ENCODE measurements at places on chromosomes 12 and 14.
A peak's percentile ranks its signal among the peaks of the same experiment; 100 is the strongest.

GRCh38 chr14:96191841-96192462 lies 12.7 kb upstream of the BDKRB2 start:
- DNase-seq = no peak

DNA sequence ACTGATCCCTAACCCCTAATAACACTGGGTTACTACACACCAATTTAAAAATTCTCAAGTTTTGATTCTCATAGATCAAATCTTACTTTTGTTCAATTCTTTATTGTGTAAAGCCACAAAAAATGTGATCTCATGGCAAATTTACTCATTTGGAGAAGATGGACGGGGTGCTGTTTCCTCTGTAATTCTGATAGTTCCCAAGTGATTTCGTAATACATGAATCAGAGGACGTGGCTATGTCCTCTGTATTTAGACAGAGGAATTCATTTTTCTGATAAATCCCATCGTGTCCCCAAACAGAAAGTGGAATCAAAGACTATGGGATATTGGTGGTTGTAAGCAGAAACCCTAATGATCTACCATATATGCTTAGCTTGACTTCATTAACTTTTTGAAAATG lies 76.6 kb upstream of the GNG2 start:
- DNase-seq = no peak

GRCh38 chr12:52659395-52659794 lies 7.4 kb upstream of the KRT2 start:
- no peak for DNase-seq

DNA sequence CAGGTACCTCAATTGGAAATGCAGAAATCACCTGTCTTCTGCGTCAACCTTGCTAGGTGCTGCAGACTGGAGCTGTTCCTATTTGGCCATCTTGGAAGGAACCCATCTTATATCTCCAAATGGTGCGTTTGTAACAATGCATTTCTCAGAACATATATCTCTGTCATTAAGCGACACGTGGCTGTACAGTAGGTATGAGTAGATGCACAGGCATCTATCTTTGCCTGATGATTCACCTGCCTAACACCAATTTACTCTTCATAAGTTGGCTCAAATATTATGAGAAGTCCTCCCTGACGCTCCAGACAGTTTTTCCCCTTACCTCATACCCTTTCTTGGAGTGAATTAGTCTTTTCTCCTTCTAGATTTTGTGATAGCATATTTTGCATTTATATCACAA lies 44.2 kb downstream of the GPR137C start:
- no peak for DNase-seq

DNA sequence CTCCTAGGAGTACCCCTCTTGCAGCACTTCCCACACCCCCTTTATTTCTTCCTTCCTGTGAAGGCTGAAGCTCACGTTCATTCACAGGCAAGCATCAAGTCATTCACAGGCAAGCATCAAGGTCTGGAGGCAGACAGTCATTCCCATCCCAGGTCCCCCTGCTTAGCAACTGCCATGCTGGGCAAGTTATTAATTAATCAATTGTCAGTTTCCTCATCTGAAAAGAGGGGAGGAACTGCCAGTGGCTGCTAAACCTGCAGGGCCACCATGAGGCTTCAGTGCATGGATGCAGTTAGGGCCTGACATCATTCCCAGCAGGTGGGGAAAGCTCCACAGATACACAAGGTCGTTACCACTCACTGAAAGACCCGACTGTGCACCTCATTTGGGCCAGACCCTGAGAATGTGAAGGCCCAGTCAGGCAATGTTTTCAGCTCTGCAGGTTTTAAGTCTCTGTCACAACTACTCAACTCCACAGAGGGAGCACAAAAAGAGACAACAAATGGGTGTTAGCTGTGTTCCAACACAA lies 85.0 kb upstream of the GPR68 start:
- no peak for DNase-seq

DNA sequence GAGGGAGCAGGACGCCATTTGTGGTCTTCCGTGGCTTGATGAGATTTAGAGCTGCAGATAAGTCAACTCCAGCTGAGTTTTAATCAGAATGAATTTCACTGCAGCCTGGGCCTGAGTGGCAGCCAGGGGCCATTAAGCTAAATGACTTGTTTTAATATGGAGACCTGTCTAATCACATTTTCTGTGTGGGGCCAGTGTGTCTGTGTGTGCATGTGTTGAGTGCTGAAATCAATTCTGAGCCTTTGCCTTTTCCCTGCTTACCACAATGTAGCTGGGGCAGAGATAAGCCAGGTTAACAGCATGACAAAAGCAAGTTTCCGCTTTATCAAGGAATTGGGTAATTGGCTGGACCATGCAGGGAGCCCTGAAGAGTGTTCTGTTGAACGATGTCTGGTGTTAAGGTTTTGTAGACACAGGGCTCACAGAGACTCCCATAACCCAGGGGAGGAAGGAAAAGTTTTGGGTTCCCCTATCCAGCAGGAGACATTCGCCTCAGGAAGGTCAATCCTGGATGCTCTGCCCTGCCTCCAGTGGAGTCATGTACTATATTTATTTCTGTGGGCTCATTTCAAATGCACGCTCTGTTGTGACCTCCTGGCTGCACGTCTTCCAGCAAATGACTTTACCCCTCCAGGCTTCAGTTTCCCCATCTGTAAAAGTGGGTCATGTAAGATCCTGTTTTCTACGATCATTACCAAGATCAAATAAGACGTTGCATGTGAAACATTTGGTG lies 24.2 kb downstream of the RPH3A start:
- no peak for DNase-seq

DNA sequence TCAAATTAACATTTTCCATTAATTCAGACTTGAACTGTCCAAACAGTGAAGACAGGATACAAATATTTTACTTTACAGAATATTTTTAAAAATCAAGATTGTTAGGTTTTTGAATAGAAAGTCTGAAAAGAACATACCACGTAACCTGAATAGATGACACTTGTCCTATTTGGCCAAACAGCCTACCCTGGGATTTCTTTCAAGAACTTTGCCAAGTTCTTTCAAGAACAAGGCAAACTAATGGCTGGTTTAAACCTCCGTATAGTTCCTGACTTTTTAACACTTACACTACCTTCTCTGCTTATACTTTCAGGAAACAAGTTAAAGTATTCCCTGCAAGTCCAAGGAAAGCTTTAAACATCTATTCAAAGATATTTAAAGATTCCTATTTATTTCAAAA lies 35.0 kb downstream of the MAP4K5 start:
- no peak for DNase-seq

GRCh38 chr12:128133321-128134073 lies 133.5 kb upstream of the TMEM132C start:
- no peak for DNase-seq

GRCh38 chr12:49529414-49529813 lies 9.4 kb upstream of the KCNH3 start:
- DNase-seq = no peak

- no peak for DNase-seq
These were observed 7.8 kb downstream of the NIN start for GRCh38 chr14:50823051-50823761.

- no peak for DNase-seq
These were observed 14.6 kb downstream of the SLC38A4 start for GRCh38 chr12:46811185-46811584.

- no peak for DNase-seq
These were observed 29.1 kb upstream of the COX6A1 start for GRCh38 chr12:120408771-120409170.

DNA sequence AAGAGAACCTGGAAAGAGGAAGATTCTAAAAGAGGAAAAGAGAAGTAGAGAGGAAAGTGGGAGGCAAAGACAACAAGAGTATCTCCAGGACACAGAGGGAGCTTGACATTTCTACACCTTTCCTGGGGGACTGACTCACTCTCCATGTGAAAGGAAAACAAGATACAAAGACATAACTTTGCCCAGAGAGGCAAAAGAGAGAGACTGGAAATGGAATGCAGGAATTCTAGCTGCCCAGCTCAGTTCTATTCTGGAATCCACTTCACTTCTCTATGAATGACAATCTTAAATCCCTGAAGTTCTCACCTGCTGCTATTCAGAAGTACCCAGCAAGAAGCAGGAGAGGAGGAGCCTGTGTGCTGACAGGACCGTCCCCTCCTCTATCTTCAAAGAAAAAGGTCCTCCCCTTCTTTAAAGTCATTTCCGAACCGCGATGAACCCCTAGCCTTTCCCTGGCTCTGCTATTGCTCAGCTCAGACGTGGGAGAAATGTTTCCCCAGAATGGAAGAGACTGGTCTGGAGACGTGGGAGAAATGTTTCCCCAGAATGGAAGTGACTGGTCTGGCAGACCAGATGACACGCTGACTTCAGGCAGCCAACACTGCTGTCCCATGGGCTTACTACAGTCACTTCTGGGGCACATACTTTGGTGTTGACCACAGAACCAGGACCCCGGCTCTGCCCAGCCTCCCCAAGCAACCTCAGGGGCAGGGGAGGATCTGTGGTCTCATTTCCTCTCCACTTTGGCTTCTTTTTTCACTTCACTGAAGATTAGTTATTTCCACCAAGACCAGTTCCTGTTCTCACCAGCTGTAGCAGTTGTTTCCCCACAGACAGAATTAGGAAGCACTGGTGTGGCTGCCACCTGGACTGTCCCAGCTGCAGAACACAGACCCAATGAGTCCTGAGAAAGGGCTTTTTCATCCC lies 8.3 kb downstream of the FMNL3 start:
- DNase-seq = no peak

- no peak for DNase-seq
These were observed 217.4 kb upstream of the DIO2 start for GRCh38 chr14:80428671-80429070.

DNA sequence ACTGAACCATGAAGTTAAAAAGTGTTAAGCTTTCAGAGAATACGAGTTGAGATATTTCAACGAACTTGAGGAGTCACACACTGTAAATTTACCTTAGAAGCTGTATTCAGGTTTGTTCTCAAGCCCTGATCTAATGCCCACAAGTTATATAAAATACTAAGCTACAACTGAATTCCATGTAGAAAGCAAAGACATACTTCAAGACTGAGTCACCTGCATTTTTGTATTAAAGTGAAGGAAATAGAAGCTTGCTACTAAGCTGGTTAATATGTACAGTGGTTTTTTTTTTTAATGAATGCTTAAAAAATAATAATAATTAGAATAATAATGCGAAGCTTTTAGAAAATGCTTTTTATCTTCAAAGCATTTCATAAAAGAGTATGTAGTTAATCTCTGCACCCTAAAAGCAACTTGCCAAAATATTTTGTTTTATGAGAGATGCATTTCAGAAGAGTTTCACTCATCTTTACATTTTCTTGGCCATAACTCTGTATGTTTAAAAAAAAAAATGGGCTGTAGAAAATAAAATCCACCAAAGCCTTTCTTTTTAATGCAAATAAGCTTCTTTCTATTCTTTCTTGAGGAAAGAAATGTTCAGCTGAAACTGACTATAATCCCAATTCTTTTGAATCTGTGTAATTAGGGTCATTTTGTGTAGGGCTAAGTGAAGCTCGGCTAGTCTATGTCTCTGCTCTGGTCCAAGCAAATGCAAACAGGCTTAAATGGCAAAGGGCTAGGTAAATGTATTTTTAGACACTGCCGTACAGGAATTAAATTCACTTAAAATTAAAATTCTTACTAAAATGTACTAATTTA lies 1047.5 kb upstream of the FLRT2 start:
- DNase-seq = no peak

DNA sequence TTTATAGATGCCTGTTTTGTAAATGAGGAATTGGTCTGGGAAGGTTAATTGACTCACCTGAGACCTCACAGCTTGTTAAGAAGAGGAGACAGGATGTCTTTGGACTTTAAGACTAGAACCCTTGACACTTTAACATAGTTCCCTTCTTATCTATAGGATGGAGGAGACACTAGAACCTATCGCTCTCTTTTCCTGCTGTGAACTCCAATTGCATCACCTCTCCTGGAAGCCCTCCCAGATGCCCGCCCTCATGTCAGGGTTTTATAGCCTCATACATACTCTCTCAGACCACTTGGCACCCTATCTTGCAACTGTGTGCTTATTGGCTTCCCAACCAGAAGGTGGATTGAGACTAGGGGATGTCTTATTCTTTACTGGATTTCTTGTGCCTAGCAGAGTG lies 2.5 kb upstream of the CTDSP2 start:
- no peak for DNase-seq

DNA sequence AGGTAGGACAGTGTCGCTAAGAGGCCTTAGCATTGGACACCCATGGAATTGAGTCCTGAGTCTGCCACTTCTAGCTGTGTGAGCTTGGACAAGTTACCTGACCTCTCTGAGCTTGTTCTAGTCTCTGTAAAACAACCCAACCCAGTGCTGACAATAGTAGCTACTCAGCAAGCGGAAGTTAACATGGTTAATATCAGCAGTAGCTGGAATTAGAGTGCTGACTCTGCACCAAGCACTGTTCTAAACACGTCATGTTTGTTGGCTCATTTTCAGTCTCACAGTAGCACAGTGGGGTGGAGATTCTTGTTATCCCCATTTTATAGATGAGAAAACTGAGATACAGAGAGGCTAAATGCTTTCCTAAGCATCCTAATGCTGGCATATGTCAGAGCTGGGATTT lies 47.5 kb upstream of the RIN3 start:
- DNase-seq = no peak

GRCh38 chr12:188910-189621 lies 24.9 kb downstream of the SLC6A12 start:
- peak; percentile 6 for DNase-seq

GRCh38 chr14:94174604-94175010 lies 485 bp downstream of the PPP4R4 start:
- no peak for DNase-seq

GRCh38 chr12:121240484-121241101 lies 30.7 kb downstream of the P2RX4 start:
- peak; percentile 69 for DNase-seq

DNA sequence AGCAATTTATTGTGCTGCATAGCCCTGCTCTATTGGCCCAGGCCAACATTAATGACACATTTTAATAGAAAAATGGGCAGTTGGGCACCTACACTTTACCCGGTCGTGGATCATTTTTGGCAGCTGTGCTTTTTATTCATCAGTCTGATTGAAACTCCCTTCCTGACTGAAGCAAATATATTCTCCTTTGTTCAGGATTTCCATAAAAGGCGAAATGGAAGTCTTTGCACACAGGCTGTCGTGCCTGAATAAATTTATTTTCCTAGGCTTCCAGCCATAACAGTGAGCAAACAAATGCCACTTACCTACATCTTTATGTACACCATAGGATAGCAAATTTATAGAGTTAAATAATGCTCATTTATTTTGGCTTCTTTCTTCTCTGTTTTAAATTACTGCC lies 480.7 kb upstream of the DCN start:
- no peak for DNase-seq

GRCh38 chr12:71499834-71500233 lies 60.2 kb downstream of the LGR5 start:
- no peak for DNase-seq

DNA sequence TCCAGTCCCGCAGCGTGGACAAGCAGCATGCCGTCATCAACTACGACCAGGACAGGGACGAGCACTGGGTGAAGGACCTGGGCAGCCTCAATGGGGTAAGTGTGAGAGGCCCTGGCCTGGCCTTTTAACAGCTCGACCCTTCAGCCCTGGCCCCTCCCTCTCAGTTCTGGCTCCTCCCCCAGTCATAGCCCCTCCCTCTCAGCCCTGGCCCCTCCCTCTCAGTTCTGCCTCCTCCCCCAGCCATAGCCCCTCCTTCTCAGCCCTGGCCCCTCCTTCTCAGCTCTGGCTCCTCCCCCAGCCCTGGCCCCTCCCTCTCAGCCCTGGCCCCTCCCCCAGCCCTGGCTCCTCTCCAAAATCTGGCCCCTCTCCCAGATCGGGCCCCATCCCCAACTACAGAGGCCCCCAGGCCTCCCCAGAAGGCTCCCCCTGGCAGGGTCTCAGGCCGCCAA lies 11.2 kb downstream of the CEP170B start:
- DNase-seq = no peak

Data from stimulated activated CD4-positive, alpha-beta T cell treated with anti-CD3 and anti-CD28 coated beads, Interleukin-1b, Interleukin-23, amount 100 ng/mL, for 4 hours (primary cell).